Choroid plexus epithelial cell (primary cell): ENCODE measurements at places on chromosomes 4 and X.

DNA sequence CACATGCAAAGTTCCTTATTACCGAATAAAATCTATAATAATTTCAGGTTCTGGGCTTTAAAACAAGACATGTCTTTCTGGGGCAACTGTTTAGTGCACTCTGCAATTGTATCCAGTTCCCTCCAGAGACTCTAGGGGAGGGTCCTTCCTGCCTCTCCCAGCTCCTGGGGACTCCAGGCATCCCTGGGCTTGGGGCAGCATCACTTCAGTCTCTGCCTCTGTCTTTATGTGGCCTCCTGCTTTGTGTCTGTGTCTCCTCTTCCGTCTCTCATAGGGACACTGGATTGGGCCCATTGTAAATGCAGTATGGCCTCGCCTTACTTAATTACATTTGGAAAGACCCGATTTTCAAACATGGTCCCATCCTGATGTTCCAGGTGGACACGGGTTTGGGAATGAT, 10.9 kb upstream of the ASMTL start:
- DNase-seq, result no peak

DNA sequence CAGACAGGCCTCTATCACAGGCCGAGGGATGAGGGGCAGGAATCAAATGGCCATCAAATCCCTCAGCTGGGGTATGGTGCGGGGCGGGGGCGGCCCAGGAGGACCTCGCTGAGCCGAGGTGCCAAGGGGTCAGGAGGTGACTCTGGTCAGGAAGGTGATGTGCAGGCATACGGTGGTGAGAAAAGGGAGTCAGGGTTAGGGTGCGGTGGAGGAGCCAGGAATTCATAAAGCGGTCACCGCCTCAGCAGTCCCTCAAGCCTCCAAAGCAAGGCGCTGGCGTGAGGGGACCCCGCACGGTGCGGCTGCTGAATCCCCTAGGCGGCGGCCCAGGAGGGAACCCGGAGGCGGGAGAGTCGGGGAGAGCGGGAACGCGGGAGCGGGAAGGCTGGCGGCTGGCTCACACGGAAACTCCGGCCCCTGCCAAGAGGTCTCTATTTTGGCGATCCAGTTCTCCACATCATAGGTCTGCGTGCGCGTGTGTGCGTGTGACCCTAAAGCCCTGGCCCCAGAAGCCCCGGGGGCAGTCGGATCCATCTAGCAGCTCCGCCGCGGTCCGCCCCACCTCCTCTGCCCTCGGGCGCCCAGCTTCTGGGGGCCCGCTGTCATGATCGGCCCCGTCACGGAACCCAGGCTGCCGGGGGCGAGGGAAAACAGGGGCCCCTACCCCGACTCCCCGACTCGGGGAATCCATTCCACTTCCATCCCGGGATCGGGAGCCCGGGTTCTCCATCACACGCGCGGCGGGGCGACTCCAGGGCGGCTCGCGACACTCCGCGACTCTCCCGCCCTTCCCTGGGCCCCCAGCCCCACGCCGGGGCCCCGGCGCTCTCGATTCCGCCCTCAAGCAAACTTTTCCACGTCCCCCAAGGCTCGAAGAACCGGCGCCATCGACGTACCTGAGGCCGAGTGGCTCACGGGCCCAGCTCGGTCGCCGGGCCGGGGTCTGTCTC, 593 bp downstream of the ELF4 start:
- no peak for DNase-seq

DNA sequence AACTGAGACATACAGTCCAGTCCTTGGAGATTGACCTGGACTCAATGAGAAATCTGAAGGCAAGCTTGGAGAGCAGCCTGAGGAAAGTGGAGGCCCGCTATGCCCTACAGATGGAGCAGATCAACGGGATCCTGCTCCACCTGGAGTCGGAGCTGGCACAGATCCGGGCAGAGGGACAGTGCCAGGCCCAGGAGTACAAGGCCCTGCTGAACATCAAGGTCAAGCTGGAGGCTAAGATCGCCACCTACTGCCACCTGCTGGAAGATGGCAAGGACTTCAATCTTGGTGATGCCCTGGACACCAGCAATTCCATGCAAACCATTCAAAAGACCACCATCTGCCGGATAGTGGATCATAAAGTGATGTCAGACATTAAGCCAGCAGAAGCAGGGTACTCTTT, 20.4 kb upstream of the FRMPD3 start:
- peak; percentile 38 for DNase-seq

- peak; percentile 91 for DNase-seq
These were observed 83.5 kb downstream of the LNX1 start for GRCh38 chr4:53507671-53508286.

DNA sequence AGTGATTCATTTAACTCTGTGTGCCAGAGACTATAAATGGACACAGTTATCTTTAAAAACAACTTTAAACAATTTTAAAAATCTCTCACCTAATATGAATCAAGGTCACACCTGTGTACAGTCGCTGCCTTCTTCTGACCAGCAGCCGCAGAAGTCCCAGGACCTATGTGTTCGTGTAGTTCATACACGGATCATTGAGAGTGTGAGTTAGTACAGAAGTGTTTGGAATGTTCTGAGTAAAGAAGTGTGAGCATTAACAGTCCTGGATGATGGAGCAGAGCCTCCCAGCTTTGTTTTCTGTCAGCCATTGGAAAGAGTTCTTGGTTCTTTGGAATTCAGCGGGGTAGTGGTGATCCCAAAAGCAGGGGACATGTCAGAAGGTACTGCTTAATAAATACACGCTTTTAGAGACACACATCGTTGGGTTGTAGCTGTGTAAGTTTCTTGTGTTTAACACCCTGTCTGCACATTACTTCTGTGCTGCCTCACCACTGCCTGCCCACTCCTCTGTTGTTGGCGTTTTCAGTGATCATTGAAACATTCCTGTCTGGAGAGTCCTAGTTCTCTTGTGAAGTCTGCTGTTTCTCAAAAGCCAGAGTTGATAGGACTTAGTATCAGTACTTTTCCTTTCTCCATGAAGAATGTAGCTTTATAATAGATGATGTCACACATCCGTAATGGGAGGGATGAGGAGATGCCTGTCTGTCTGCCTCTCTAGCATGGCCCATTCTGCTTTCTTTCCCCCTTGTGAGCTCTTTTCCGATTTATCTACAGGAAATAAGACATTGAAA, 90.6 kb downstream of the PTTG2 start:
- peak; percentile 30 for DNase-seq

- DNase-seq, result peak; percentile 74
These were observed 1646.4 kb upstream of the ADGRL3 start for GRCh38 chr4:59553721-59554091.

DNA sequence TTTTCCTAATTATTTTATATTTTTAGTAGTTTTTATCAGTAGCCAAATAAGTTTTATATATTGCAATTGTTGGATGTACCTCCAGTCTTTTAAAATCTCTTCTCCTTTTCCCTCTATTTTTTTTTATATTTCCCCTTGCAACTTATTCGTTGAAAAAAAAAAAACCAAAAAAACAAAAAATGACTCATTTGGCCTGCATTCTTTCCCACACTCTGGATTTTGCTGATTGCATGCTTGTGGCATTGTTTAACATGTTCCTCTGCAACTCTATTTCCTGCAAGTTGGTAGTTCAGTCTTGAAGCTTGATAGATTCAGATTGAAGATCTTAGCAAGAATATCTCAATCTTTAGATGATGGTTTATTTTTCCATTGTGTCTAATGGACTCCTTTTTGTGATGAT, 260.6 kb upstream of the BOD1L1 start:
- DNase-seq, result peak; percentile 96

DNA sequence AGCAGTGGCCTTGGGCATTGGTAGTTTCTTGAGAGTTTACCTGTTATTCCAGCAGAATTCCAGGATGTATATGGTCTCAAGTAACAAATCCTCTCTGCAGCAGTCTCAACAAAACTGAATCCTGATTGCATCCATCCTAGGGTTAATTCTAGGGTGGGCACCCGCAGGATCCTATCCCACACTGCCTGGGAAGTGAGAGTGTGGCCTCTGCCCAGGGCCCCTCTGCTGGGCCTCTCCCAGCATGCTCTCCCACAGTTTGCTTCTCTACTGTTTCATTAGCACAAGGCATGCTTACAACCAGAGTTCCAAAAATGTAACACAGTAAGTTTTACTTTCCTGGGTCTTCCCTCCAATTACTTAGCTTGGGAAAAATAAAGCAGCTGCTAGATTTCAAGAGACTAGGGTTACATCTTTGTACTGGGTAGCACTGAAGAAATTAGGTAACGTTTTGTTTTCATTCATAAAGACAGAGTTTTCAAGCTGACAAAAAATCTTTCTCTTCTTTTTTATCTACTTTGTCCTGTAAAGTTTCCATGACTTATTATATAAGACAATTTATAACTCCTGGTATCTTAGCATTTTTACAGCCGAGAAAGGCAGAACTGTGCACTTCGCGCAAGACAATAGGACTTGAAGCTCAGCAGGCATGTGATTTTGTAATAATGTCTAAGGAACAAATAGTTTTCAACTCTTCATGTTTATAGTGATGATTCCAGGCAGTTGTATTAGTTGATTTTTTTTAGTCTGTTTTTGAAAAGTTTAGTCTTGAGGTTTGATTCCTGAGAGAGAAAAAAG, 131.2 kb upstream of the PCDH18 start:
- peak; percentile 58 for DNase-seq

DNA sequence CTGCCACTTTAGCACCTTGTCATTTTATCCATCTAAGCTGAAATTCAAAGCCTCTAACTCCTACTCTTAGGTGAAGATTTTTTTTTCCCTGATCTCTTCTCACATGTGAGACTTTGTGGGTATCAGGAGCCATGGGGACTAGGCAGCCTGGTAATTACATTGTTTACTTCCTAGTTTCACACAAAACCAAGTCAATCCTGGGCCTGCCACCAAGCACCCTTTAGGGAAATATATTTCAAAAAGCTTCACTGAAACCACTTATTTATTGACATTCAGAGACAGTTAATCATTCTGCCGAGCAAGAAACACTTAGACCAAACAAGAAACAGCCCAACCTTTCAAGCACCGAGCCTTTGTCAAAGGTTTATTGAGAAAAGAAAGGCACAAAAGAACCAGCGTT, 200.0 kb downstream of the RELL1 start:
- no peak for DNase-seq

GRCh38 chr4:14864365-14865030, 137.8 kb upstream of the CPEB2 start:
- DNase-seq, result no peak

DNA sequence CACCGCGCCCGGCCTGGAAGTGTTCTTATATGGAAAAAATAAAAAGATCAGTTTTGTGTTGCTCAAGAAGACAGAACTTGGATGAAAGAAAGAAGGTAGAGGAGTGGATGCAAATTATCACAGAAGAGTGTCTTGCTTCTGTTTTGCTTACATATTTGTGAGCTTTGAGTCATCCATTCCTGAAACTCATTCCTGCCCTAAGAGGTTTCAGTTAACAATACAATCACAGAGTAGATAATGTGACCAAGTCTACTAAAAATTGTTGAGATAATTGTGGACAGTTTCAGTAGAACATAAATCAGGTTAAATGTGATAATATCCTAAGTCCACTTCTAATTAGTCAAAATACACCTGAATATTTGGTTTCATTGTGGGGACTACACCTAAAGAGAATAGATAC, 26.4 kb upstream of the LRCH2 start:
- DNase-seq, result peak; percentile 52

GRCh38 chrX:47297874-47298273, 65.1 kb downstream of the USP11 start:
- DNase-seq, result no peak

GRCh38 chrX:28639451-28639850, 52.2 kb downstream of the IL1RAPL1 start:
- DNase-seq, result peak; percentile 37

DNA sequence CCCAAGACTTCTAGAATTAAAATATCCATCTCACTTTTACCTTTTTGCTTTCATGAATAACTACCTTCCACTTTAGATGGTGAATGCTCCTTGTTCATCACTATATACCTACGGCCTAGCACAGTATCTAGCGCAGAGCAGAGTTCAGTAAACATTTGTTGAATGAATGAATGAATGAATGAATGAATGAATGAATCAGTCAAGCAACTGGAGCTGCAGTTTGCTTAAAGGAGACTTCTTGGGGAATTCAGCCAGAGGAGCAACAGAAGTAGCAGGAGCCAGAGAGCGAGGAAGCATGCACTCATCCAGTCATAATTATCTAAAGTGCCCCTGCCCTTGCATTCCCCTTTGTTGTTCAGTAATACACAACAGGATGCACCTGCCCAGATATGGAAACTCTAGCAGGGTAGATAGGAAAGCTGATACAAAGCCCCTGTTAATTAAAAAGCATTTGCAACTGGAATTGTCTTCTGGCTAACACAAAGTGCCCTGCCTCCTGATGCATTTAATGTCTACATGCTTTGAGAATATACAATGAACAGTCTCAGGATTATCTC, 103.0 kb upstream of the MBNL3 start:
- DNase-seq, result no peak

GRCh38 chrX:45758319-45758718, 557.6 kb upstream of the DIPK2B start:
- peak; percentile 89 for DNase-seq

GRCh38 chrX:97021680-97022079, 138.0 kb downstream of the RPA4 start:
- peak; percentile 54 for DNase-seq

GRCh38 chr4:162985131-162985530, 181.6 kb downstream of the NAF1 start:
- no peak for DNase-seq

DNA sequence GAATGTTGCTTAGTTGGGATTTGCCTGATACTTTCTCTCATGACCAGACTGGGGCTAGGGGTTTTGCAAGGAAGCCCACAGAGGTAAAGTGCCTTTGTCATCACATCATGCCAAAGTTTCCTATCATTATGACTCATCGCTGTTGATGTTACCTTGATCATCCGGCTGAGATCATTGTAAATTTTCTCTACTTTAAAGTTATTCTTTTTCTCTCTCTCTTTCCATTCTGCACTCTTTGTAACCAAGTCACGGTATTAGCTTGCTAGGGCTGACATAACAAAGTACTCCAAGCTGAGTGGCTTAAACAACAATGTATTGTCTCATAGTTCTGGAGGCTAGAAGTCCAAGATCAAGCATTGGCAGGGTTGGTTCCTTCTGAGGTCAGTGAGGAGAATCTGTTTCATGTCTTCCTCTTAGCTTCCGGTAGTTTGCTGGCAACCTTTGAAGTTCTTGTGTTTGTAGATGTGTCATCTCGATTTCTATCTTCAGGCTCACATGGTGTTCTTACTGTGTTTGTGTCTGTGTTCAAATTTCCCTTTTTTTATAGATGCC, 113.0 kb downstream of the DTHD1 start:
- DNase-seq, result no peak

- DNase-seq, result peak; percentile 86
These were observed 8.1 kb downstream of the SH3BP2 start for GRCh38 chr4:2800691-2801596.

GRCh38 chrX:2894885-2895292, 34.2 kb downstream of the ARSD start:
- peak; percentile 41 for DNase-seq

DNA sequence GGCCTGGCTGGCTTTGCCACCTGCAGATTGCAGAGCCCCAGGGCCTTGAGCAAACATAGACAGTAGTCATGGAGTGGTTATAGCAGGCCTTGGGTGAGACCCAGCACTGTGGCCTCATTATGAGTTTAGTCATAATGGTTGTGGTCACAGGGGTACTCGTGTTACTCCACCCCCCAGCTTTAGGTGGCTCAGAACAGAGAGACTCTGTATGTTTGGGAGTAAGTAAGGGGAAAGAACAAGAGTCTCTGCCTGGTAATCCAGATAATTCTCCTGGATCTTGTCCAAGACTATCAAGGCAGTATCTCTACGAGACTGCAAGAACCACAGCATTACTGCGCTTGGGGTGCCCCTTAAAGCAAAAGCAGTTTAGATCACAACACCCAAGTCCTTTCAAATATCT, 62.3 kb upstream of the SCRG1 start:
- DNase-seq, result no peak
